ENCODE measurements at places on chromosomes 5 and 9.

- DNase-seq = no peak
Measured at GRCh38 chr9:1427875-1428274, 377.7 kb downstream of the DMRT2 start.

DNA sequence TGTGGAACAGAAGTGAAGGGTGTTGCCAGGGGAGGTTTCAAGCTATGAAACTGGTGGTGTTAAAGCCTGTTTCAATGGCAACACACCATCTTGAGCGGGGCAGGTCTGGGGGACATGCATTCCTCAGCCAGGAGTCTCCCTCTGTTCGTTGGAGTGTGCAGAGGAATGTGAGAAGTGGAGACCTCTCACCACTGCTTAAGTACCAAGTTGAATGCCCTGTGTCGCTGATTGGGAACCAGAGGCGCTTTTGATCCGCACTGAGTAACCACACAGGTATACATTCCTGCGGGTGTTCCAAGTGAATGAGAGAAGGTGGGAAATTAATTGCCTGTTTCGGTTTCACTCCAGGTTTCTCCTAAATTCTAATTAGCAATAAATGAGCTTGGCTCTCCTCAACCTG, 99.4 kb downstream of the LIX1 start:
- DNase-seq = no peak

DNA sequence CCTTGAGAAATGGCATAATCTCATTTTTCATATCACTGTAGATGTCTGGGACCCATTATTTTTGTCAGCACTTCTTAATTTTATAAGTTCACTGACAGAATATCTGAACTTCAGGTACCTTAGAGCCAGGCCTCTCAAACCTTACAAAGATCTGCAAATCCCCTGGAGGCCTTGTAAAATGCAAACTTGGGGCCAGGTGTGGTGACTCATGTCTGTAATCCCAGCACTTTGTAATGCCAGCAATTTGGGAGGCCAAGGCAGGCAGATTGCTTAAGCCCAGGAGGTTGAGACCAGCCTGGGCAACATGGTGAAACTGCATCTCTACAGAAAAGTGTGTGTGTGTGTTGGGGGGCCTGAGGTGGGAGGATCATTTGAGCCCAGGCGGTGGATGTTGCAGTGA, 30.8 kb downstream of the RASGRF2 start:
- DNase-seq = no peak

DNA sequence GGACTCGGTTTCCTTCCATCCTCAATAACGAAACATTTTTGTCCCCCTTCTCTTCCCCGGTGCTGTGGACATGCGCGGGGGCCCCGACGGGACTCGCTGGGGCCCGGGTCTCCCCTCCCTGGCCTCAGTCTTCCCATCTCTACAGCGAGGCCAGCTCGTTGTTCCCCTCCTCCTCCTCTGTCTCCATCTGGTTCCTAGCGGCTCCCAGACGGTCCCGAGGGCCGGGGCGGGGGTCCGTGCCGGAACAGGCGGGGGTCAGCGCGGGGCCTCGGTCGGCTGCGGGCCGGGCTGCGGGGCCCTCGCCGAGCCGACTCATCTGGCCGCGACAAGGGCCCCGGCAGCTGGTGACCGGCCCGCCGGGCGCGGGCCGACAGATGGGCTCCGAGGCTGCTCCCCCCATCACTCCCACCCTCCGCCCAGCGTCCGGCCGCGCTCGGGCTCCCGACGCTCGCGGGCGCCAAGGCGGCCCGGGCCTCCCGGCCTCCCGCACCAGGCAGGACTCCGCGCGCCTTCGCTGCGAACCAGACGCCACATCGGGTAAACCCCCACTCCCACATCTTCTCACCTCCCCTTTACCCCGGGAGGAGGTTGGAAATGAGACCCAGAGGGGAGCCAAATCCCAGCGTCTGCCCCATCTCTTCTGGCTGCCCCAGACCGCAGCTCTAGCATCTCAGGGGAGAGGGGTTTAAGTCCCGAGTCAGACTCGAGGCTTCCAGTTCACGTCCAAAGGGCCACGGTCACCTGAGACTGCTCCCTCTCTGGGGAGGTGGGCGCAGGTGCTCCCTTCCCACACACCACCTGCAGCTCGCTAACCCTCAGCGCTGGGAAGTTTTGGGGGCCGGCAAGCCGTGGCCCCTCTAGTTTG, 8.1 kb downstream of the BARHL1 start:
- DNase-seq = no peak

GRCh38 chr5:176185133-176185733, 53.0 kb upstream of the SIMC1 start:
- no peak for DNase-seq

DNA sequence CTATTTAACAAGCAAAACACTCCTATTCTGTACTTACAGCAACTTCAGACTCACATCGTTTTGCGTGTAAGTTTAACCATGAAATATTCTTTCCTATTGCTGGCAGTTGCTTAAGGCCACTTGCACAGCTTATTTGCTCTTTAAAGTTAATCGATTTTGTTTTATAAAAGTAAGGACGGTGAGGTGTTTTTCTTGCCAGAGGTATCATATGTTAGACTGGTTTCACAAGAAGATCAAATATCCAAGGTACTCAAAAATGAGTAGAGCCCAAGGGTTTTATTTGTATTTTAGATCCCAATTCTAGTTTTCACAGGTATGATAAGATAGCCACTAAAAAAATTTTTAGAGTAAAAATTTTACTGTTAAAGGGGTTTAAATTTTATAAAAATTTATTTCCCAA, 16.2 kb downstream of the CLINT1 start:
- no peak for DNase-seq

DNA sequence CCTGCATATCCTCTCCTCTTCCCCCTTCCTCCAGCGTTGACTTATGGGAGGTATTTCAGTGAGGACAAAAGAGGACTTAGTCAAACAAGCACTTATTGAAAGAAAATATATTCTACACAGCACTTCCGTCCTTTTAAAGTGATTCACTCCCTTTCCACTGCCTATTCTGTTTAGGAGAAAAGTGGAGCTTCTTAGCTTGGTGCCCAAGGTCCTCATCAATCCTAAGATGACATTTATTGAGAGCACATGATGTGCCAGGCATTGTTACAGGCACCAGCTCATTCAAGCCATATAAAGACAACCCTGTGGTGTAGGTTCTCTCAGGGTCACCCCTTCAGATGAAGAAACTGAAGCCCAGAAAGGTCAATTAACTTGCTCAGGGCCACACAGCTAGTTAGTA, 95.9 kb downstream of the KCNIP1 start:
- no peak for DNase-seq

GRCh38 chr9:18588002-18588401, 114.0 kb downstream of the ADAMTSL1 start:
- no peak for DNase-seq

- no peak for DNase-seq
Measured at GRCh38 chr5:176592573-176592972, 17.4 kb downstream of the GPRIN1 start.

- no peak for DNase-seq
Measured at GRCh38 chr9:97848480-97849237, 4.4 kb upstream of the FOXE1 start.

GRCh38 chr5:29983528-29984155, 1209.8 kb upstream of the CDH6 start:
- no peak for DNase-seq

DNA sequence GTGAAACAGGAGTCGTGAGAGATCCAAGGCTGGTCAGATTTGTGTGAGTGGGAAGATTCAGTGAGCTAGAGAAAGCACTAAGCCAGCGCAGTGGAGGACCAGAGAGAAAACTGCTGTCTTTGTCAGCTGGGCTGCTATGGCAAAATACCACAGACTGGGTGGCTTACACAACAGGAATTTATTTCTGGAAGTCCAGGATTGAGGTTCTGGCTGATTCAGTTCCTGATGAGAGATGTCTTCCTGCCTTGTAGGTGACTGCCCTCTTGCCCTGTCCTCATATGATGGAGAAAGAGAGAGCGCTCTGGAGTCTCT, 24.2 kb upstream of the ANKRD33B start:
- DNase-seq = no peak

DNA sequence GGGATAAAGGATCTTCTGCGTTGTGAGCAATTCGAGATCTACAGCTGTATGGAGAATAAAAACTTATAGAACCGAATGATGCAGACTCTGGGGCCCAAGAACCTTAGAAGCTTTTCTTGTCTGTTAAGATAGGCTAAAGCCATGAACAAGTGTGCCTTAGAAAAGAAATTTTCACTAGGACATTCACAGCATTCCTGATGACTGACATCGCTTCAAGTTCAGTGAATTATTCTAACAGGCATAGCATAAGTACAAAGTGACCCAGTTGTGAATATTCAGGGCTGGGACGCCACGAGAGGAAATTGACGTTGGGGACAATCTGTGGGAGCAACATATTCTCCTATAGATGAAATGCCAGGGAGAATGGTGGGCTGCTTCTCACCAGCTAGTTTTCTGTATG, 32.0 kb upstream of the PANK3 start:
- no peak for DNase-seq

DNA sequence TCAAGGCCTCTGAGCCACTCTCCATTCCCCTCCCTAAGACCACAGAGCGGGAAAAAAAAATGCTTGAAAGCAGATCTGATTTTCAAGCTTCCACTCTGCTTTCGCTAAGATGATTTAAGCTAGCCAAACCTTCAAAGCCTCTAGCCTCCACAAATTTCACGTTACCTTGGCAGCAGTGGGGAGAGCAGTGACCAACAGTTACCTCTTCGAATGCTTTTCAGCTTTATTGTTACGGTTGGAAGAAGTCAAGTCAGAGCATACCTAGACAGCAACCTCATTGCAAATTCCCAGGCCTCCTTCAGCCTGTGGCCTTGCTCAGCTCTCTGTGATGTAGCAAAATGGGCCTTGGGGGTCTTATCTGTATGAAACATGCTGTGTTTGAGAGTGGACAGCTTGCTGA, 89.6 kb downstream of the FRMD3 start:
- DNase-seq = no peak

All from activated T-cell treated with anti-CD3 and anti-CD28 coated beads, Interleukin-2, amount 50 U/mL, for 4 hours (primary cell).